ENCODE measurements at places on chromosomes 13 and 19.
A peak's percentile ranks its signal among the peaks of the same experiment; 100 is the strongest.

DNA sequence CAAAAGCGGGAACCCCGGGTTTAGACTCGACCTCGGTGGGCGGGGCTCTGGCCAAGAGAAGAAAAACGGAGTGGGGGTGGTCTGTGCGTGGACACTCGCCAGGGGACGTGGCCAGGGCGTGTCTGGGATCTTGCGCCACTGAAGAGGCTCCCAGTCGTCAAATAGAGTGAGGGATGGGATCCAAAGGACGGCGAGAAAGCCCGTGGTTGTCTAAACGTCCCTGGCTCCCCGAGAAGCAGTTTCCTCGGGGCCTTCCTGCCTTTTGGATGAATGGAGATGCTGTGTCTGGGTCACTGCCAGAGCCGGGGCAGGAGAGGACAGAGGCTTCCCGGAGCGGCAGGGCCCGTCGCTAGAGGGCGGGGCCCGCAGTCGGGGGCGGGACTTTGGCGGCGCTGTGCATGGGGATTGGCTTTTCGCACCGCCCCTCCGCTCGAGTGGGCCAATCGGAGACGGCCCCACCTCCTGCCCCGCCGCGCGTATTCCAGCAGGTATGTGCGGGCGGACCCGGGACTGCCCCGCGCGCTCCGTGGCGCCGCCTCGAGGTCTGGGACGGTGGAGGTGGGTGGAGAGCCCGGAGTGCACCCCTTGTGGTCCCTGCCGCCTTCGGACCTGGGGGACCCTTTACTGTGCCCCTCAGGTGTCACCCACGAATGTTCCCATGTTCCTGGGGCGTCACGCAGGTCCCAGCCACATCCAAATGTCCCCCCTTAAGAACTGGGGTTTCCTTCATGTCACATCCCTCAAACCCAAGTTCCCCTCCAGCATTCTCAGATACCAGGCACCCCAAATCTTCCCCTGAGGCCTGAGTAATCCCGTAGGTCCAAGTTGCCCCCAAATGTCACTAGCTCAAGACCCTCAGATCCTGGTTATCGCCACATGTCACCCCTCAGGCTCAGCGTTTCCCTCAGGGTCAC lies 38.3 kb downstream of the ZSWIM4 start:
- DNase-seq = peak; percentile 89

GRCh38 chr19:18156841-18157464 lies 4.0 kb downstream of the PIK3R2 start:
- no peak for DNase-seq

GRCh38 chr13:60402022-60402421 lies 5.0 kb downstream of the TDRD3 start:
- no peak for DNase-seq

DNA sequence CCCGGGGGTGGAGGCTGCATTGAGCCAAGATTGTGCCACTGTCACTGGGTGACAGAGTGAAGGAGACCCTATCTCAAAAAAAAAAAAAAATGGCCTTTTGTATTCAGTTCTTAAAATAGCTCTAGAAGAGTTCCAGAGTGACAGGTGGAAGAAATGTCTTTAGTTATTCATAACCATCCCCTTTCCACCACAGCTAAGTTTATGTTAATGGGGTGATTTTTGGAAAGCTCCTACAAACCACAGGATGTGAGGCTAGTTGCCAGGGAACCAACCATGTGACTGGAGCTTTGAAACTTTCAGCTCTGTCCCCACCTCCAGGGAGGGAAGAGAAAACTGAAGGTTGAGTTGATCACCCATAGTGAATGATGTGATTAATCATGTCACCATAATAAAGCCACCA lies 6.9 kb downstream of the ZNF490 start:
- no peak for DNase-seq

DNA sequence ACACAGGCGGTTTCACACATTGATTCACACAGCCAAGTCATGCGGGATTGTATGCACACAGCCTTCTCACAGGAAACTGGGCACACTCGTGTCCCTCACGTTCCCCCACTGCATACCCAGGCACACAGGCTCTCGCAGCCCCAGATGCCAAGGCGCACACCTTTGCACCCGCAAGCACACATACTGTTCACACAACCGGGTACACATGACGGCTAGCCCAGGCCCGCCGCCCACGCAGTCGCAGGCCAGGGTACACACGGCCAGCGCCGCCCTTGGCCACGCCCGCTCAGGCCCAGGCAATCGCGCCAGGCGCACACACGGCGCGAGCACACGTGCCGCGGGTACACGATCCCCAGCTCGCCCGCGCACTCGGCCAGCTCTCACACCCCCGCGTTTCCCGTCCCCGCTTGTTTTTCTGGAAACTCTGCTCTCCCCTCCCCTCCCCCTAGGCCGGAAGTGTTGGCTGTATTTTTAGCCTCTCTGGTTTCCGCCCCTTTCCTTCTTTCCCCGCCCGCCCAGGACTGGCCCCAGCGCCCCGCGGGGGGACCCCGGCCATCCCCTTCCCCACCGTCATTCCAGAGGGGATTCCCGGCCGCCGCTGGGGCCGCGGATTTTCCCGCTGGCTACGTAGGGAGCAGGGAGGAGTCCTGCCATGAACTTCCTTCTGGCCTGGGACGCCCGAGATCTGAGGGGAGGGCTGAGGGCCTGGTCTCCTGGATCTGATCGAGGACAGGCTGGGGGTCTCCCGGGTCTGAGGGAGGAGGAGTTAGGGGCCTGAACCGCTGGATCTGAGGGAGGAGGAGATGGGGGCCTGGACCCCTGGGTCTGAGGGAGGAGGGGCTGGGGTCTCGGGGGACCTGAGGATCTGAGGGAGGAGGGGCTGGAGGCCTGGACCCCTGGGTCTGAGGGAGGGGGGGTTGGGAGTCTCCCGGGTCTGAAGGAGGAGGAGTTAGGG lies 4.0 kb upstream of the ZFP36 start:
- DNase-seq = peak; percentile 81

GRCh38 chr19:616062-616700 lies 17.2 kb downstream of the POLRMT start:
- no peak for DNase-seq

DNA sequence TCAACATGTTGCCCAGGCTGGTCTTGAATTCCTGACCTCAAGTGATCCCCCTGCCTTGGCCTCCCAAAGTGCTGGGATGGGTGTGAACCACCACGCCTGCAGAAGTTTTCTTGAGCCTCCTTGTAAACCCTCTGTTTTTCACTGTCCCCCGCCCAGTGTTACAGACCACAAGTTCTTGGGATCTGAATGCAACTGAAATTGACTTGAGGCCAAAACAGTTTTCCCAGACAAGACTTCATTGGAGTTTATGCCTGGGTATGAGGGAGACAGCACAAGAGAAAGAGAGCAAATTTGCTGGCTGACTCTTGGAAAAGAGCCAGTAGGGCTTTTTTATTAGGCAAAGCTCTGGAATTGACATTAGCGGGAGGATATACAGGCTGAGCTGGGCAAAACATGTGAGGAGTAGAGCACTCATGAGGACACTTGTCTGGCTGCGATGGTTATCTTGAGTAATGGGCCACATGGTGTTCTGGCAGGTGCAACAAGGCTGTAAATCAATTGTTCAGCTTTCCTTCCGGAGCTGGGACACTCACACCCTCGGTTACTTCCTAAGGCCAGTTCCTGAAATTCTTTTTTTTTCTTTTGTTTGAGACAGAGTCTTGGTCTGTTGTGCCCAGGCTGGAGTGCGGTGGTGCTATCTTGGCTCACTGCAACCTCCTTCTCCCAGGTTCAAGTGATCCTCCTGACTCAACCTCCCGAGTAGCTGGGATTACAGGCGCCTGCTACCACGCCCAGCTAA lies 12.7 kb upstream of the HNRNPL start:
- no peak for DNase-seq

DNA sequence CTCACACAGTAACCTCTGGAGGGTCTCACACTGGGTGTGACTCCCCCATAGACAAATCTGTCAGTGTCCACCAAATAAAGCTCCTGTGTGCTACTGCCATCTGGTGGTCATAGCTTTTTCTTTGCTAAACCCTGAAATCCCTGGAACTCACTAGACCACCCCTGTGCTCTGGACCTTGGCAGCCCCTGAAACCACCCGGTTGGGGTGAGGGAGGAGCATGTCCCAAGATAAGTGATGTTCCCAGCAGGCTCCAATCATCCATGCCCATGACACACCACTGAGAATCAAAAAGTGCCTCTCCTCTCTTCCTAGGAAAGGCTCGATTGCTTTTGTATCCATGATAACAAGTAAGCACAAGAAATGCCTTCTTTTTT lies 6.5 kb upstream of the HSD17B14 start:
- no peak for DNase-seq

- no peak for DNase-seq
These were observed 7.0 kb downstream of the PLVAP start for GRCh38 chr19:17370026-17370587.

GRCh38 chr19:1395194-1396018 lies 5.9 kb downstream of the GAMT start:
- no peak for DNase-seq

DNA sequence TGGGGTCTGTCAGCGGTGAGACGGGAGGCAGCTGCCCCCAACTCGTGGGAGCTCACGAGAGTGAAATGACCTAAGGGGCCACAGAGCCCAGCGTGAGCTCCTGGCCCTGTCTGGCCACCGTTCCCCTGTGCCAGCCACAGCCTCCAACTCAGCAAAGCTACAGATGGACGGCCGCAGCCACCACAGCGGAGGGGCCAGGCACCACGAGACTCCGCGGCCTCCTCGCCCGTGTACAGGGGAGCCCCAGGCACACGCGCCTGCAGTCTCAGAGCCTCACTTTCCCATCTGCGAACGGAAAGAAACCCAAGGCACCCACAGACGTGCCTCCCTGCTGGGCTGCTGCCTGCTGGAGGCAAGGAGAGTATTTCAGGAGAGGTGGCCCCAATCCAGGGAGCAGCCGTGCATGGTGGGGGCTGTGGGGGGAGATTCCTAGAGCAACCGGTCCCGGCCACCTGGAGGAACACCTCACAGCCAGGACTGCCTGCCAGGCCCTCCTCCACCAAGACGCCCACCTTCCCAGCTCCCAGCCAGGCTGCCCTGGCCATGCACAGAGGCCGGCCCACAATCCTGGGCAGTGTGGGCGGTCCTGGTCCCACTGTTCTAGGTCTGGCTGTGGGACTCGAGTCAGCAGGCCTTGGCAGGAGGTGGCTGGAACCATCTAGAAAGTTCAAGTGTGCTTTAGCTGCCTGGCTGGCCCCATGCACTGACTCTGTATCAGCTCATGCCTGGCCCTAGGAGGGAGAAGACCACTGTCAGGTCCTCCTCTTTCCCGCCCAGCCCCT lies 1.9 kb downstream of the MKNK2 start:
- no peak for DNase-seq

DNA sequence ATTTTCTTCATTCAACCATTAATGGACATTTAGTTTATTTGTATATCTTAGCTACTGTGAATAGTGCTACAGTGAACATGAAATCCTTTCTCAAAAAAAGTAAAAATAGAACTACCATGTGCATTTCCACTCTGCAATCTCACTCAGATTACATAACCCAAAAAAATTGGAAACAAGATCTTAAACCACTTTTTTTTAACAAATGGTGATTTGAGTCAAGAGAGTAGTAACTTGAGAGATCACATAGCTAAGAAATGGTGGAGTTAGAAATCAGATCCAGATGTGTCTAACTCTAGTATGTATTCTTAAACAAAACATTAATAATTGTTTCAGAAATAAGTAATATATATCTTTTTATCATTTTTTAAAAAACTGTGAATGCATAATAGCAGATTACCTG lies 318.3 kb upstream of the SGCG start:
- no peak for DNase-seq

- DNase-seq = no peak
These were observed 848 bp upstream of the CEBPA start for GRCh38 chr19:33302974-33303790.

- no peak for DNase-seq
These were observed 48.6 kb downstream of the FOXO1 start for GRCh38 chr13:40617801-40618356.

DNA sequence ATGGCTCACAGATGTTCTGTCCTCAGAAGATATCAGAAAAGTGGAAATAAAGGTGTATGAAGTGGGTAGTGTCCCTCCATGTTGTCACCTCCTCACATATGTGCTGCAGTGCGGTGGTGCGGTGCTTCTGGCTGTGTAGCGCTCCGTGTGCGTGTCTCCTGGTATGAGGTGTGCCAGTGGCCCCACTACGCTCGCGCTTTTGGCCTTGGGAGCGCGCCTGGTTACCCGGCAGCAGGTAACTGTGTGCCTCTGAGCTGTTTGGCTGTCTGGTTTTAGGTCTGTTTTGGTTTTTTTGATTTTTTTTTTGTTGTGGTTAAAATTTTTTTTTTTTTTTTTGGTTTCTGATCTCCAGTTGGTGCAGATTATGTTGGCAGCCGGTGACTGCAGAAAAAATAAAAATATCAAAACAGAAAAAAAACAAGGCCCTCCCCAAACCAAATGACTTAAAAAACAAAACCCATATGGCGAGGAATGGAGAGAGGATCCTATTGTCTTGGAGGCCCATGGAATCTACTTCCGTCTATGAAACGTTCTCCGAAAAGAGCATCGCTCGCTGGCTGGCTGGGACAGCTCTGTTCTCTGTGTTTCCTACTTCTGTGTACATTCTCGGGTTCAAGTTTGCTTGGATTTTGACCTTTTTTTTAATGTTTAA lies 7.9 kb downstream of the HNRNPL start:
- no peak for DNase-seq

DNA sequence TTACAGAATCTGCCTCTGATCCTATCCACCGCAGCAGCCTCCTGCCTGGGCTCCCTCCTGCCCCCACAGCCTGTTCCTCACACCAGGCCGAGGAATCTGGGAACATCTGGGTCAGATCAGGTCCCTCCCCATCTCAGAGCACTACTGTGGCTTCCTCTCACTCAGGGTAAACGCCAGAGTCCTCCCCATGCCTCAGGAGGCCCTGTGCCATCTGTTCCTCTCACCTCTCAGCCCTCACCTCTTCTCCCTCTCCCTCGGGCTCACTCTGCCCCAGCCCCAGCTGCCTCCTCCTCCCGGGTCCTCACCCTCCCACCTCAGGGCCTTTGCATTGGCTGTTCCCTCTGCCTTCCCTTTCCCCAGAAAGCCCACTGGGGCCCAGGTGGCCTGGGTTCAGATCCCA lies 18.2 kb downstream of the FCGBP start:
- DNase-seq = no peak

- no peak for DNase-seq
These were observed 13.0 kb downstream of the NMRK2 start for GRCh38 chr19:3945838-3946237.

DNA sequence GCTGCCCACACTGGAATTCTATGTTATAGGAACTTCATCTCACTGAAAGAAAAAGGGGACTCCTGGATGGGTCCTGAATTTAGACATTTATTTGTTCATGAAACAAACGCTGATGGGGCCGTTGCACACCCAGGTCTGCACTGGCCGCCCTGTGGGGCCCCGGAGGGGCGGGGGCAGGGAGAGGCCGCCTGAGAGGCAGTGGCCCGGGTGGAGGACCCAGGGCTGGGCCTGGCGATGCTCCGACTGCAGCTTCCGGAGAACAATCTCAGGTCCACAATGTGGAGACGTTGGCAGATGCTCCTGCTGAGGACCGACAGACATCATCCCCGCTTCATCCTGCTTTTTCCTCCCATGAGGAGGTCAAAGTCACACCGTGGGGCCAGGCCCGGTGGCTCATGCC lies 16.3 kb upstream of the PTBP1 start:
- no peak for DNase-seq

DNA sequence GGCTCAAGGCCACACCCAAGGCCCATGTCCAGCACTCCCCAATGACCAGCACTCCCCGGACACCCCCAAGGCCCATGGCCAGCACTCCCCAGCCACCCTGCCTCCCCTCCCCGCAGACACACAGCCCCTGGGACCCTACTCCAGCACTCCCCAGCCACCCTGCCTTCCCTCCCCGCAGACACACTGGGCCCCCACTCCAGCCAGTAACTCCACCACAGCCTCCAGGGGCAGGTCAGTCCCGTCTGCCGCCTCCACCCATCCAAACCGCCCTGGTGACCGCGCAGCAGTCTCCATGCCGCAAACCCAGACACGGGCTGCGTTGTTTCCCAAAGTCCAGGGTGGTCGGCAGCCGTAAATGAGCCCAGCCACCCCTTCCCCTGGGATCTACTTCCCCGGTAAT lies 70.7 kb downstream of the SPACA7 start:
- DNase-seq = no peak

All from stimulated activated CD8-positive, alpha-beta memory T cell treated with anti-CD3 and anti-CD28 coated beads, Interleukin-15, amount 100 ng/mL, for 48 hours (primary cell).